SK-N-SH (cell line): ENCODE measurements at places on chromosomes 3 and 15.
A peak's percentile ranks its signal among the peaks of the same experiment; 100 is the strongest.

DNA sequence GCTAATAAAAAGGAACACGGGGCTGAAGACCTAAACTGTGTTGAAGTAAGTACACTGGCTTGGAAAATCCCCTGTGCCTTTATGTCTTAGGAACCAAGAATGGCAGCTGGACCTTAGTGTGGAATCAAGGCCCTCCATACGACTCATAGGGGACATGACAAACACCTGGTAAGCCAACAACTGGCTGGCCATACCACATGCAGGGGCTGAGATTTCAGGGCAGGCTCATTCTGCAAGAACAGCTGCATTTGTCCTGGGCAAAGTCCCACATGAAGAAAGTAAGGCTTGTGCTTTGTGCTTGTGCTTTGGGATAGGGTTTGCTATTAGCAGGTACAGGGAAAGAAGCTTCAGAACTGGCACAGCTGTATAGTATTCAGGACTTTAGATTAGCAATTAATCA, 18.0 kb downstream of the ETV5 start:
- no peaks in the 10 kb centered on the region for H3K27me3 ChIP-seq
- no peak overlapping the region for H3K4me3 ChIP-seq
- no peak overlapping the region for H3K27ac ChIP-seq
- H3K36me3 ChIP-seq = peaks cover 14% of the 10 kb centered on the region
- peaks cover 8% of the 10 kb centered on the region; the same call in 1 of the 2 replicates for H3K4me1 ChIP-seq

GRCh38 chr3:196609343-196609775, 30.1 kb upstream of the NRROS start:
- H3K36me3 ChIP-seq = no peaks in the 10 kb centered on the region
- no peaks in the 10 kb centered on the region for H3K27me3 ChIP-seq
- no peak overlapping the region for H3K4me3 ChIP-seq
- peaks cover 7% of the 10 kb centered on the region; the same call in 1 of the 2 replicates for H3K4me1 ChIP-seq
- DNase-seq = peak; percentile 92
- H3K27ac ChIP-seq = no peak overlapping the region

- no peak for DNase-seq
- H3K4me3 ChIP-seq = no peak overlapping the region
- H3K4me1 ChIP-seq = 0 out of 2 replicates have a peak, but pooled peaks cover 3% of the 10 kb centered on the region
- no peaks in the 10 kb centered on the region for H3K27me3 ChIP-seq
Measured at GRCh38 chr15:64751464-64751863, 23.9 kb downstream of the RBPMS2 start.

- no peaks in the 10 kb centered on the region for H3K27me3 ChIP-seq
- H3K4me3 ChIP-seq = no peak overlapping the region
- no peak for DNase-seq
- H3K27ac ChIP-seq = no peak overlapping the region
Measured at GRCh38 chr15:96031426-96032110, 298.9 kb upstream of the NR2F2 start.

DNA sequence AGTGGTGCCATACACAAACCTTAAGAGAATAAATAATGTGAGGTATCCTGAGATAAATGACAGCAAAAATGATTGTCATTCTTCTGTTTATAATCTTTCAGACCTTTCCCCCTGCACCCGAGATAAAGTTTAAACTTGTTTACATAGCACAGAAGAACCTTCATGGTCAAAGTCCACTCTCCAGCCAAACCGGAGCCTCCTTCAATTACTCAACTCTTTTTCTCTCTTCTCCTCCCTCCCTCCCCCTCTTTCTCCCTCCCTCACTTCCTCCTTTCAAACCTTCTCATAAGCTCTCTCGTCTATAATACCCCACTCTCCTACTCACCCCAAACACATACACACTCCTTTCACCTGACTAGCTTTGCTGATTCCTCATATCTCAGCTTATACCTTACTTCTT, 198.9 kb downstream of the EFHB start:
- no peak overlapping the region for H3K4me3 ChIP-seq
- no peak overlapping the region for H3K27ac ChIP-seq
- DNase-seq = no peak
- H3K36me3 ChIP-seq = no peaks in the 10 kb centered on the region
- H3K27me3 ChIP-seq = no peaks in the 10 kb centered on the region

- H3K27ac ChIP-seq = no peak overlapping the region
- no peak for DNase-seq
- H3K4me3 ChIP-seq = no peak overlapping the region
- no peaks in the 10 kb centered on the region for H3K36me3 ChIP-seq
- H3K4me1 ChIP-seq = peaks cover 4% of the 10 kb centered on the region; the same call in 1 of the 2 replicates
- peaks cover 10% of the 10 kb centered on the region; the same call in 1 of the 2 replicates for H3K27me3 ChIP-seq
Measured at GRCh38 chr15:29635513-29636098, 186.7 kb downstream of the TJP1 start.

DNA sequence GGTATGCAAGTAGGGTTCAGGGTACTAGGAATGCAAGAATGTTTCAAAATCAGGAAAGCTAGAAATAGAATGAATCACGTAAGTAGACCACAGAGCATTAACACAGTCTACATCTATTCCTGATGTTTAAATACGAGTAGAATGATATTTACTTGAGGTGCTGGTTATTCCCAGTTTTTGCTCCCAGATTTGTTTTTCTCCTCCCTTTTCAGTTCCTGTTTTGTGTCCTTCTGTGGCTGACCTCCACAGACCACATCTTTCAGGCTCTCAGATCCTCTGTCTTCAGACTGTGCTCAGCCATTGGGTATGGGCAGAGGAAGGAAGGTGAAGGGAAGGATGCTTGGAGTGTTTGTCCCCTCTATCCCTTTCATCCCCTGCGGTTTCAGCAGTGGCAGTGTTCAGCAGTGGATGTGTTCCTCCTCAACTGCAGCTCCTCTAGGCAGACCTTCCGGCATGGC, 276.6 kb downstream of the ZNF621 start:
- no peaks in the 10 kb centered on the region for H3K36me3 ChIP-seq
- no peaks in the 10 kb centered on the region for H3K4me1 ChIP-seq
- H3K27ac ChIP-seq = no peak overlapping the region
- DNase-seq = no peak
- H3K27me3 ChIP-seq = no peaks in the 10 kb centered on the region

DNA sequence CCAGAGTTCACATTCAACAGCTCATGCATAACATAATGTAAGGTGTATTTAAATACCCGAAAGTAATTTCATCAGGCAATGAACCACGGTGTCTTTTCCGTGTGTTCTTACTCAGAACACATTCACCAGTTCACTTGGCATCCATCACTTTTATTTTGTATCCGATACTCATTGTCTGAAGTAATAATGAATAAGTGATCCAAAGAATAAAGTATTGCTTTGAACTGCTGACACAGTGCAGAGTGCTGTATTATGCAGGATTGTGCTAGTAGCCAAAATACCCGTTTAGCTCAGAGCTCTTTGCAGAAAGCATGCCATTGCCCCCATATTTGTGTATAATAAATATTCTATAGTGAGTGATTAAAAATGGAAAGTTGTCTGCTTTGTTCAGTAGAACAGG, 460.9 kb upstream of the KCNMB2 start:
- peaks cover 15% of the 10 kb centered on the region; the same call in 1 of the 2 replicates for H3K4me1 ChIP-seq
- no peaks in the 10 kb centered on the region for H3K36me3 ChIP-seq
- no peak overlapping the region for H3K27ac ChIP-seq
- H3K4me3 ChIP-seq = no peak overlapping the region
- no peaks in the 10 kb centered on the region for H3K27me3 ChIP-seq

- H3K4me3 ChIP-seq = no peak overlapping the region
- H3K36me3 ChIP-seq = no peaks in the 10 kb centered on the region
- no peak for DNase-seq
Measured at GRCh38 chr3:136634821-136635220, 117.4 kb downstream of the STAG1 start.

DNA sequence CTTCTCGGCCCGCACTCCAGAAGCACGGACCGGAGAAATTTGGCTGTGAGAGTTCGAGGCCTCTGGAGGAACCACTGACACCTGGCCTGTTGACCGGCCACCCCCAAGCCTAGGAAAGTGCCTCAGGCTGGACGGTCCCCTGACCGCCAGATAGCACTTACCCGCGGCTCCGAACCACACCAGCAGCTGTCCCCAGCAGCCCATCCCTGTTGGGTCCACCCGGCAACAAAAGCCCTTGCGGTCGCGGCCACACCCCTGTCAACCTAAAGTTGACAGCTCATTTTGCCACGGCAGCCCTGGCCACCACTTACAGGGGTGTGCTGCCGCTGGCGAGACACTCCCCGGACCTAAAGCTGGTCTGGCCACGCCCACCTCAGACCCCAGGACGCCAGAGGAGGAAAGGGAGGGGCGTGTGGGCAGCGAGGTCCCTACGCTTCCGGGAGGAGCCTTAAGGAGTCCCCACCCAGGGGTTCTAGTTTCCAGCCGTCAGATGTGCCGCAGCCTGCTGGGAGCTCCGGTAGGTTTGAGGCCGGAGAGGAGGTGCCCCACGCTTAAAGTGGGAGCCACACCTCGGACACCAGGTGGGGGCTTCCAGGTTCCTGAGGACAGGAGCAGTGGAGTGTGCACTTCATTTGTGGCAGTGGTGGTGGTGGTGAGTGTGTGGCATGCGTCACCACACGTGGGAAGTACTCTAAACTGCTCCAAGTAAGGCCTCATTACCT, at the start of gene LTK:
TSS of gene LTK (minus strand) at position 322 of the 722 bp plus-strand sequence. CDS start at position 204, 118 bp downstream.
- H3K36me3 ChIP-seq = peaks cover 7% of the 10 kb centered on the region
- DNase-seq = peak; percentile 75
- H3K27me3 ChIP-seq = peaks cover 7% of the 10 kb centered on the region; the same call in 1 of the 2 replicates
- H3K4me1 ChIP-seq = no peaks in the 10 kb centered on the region

DNA sequence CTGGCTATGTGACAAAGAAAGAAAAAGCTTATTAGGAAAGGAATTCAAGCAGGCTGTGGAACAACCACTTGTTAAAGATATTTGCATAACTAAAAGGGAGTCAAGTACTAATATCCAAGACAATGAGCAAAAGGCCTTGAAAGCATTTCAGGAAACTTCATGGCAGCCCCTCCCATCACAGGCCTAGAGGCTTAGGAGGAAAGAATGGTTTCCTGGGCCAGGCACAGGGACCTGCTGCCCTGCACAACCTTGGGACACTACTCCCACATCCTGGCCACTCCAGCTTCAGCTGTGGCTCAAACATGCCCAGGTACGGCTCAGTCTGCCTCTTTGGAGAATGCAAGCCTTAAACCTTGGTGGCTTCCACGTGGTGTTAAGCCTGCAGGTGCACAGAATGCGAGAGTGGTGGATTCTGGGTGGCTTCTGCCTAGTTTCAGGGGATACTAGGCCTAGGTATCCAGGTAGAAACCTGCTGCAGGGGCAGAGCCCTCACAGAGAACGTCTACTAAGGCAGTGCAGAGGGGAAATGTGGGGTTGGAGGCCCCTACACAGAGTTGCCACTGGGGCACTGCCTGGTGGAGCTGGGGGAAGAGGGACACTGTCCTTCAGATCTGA, 121.6 kb downstream of the OPA1 start:
- DNase-seq = no peak
- H3K27ac ChIP-seq = no peak overlapping the region
- no peaks in the 10 kb centered on the region for H3K36me3 ChIP-seq
- H3K27me3 ChIP-seq = no peaks in the 10 kb centered on the region; the same call in 1 of the 2 replicates
- no peaks in the 10 kb centered on the region for H3K4me1 ChIP-seq

GRCh38 chr3:155420881-155421486, 127.5 kb upstream of the STRIT1 start:
- no peak for DNase-seq
- H3K27me3 ChIP-seq = no peaks in the 10 kb centered on the region
- H3K4me3 ChIP-seq = no peak overlapping the region
- H3K27ac ChIP-seq = peak overlapping the region; percentile 58
- H3K4me1 ChIP-seq = no peaks in the 10 kb centered on the region
- no peaks in the 10 kb centered on the region for H3K36me3 ChIP-seq

DNA sequence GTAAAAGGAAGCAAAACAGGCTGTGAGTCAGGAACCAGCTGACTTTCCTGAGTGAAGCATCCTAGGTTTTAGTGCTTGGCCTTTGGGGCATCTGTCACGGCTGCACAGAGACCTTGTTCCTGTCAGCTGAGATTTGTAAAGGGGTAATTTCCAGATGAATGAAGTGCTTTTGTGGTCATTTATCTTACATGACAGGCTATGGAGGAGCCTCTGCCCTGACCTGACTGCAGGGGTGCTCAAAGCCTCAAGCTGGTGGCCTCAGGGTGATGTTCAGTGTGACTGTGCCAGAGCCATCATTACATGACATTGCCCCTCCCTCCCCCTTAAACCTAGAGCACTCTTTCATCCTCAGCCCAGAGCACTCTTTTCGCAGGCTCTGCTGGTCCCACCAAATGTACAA, 132.5 kb downstream of the ARNT2 start:
- H3K4me3 ChIP-seq = no peak overlapping the region
- no peaks in the 10 kb centered on the region; the same call in 1 of the 2 replicates for H3K36me3 ChIP-seq
- no peak overlapping the region for H3K27ac ChIP-seq
- no peak for DNase-seq

- H3K27ac ChIP-seq = no peak overlapping the region
- H3K4me1 ChIP-seq = peaks cover 22% of the 10 kb centered on the region
Measured at GRCh38 chr15:38690719-38691332, 126.2 kb upstream of the RASGRP1 start.

DNA sequence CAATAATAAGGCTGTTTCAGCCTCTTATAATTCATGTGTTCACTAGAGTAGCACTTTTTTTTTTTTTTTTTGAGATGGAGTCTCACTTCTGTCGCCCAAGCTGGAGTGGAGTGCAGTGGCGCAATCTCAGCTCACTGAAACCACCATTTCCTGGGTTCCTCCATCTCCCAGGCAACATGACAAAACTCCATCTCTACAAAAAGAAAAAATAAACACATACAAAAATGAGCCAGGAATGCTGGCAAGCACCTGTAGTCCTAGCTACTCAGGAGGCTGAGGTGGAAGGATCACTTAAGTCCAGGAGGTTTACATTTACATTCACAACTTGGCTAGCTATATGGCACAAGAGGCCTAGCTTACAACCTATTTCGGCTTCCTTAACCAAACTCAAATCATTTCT, 6.8 kb downstream of the USP4 start:
- H3K4me3 ChIP-seq = no peak overlapping the region
- no peaks in the 10 kb centered on the region for H3K27me3 ChIP-seq
- H3K27ac ChIP-seq = no peak overlapping the region
- DNase-seq = no peak
- H3K4me1 ChIP-seq = no peaks in the 10 kb centered on the region

GRCh38 chr3:165854696-165855095, 17.5 kb upstream of the BCHE start:
- no peak overlapping the region for H3K27ac ChIP-seq
- no peaks in the 10 kb centered on the region for H3K36me3 ChIP-seq
- H3K27me3 ChIP-seq = no peaks in the 10 kb centered on the region

DNA sequence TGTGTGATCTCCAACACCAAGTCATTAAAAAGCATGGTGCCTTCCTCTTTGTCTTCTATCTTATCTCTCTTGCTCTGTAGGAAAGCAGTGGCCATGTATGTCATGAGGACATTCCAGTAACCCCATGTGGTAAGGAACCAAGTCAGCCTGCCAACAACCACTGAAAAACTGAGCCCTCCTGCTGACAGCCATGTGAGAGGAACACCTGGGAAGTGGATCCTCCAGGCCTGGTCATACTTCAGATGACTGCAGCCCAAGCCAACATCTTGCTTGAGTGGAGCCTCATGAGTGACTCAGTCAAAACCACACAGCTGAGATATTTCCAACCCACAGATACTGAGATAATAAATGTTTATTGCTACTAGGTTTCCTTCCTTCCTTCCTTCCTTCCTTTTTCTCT, 597.3 kb downstream of the ZIC1 start:
- H3K27me3 ChIP-seq = no peaks in the 10 kb centered on the region
- no peak for DNase-seq
- no peaks in the 10 kb centered on the region for H3K4me1 ChIP-seq
- no peak overlapping the region for H3K27ac ChIP-seq
- H3K36me3 ChIP-seq = peaks cover 2% of the 10 kb centered on the region
